ENCODE measurements at places on chromosomes 12 and 14.

GRCh38 chr12:106953352-106954250 lies 2.1 kb upstream of the TMEM263 start:
- DNase-seq, result no peak

DNA sequence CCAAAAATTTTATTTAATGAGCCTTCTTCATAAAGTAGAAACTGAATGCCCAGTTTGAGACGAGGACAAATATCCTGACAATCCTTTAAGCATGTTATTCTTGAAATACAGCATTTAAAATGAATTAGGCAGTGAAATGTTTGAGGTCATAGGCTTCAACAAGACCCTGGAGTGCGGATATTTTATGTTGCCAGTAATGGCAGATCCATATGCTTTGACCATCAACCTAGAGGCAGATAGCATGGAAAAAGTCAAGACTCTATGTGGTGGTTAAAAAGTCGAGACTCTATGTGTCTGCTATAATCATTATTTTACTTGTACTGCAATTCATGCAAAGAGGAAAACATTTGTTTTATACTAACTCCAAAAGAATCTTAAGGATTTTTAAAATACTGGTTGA lies 2.0 kb upstream of the MAP4K5 start:
- DNase-seq, result no peak

DNA sequence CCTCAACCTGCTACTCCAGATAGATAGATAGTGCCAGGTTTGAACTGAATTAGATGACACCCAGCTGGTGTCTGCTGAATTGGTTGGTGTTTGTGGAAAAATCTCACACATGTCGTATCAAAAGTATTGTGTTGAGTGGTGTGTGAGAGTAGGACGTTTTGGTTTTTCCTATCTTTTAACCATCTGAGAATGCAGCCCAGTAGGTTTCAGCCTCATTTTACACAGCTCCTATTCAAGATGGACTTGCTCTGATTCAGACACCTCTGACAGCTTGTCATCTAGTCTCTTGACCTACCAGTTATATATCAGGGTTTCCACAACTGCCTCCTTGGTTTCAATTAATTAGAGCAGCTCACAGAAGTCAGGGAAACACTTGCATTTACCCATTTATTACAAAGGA lies 254.4 kb downstream of the KTN1 start:
- no peak for DNase-seq

DNA sequence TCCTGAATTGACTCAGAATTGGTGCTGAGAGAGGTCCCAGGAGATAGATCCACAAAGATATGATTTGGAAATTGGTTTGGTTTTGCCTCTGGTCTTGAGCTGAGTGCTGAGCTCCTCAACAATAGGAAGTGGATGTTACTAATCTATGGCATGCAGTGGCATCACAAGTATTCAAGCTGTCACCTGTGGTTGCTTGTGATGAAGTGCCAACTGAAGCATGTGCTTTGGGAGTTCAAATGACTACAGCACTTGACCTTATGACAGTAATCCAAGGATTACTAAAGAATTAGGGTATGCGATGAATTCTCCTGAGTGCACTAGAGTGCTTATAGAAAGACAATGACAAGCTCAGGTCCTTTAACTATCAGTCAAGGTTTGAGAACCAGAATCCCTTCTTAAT lies 406.2 kb downstream of the NOVA1 start:
- DNase-seq, result no peak

DNA sequence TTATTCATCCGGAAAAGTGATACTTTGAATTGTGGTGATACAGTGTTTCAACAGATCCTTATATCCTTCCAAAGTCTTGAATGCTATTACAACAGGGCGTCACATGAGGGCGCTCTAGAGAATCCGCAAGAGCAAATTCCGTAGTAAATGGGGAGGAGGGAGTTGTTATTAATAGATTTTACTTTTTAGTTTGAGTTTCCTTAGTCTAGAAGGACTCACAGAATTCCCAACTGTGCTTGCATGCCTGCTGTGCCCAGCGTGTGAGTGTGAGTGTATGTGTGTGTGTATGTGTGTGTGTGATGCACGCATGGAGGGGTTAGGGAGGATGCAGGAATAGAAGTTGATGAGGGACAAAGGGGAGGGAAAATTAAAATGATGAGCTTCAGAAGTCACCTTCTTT lies 375.3 kb downstream of the C12orf75 start:
- DNase-seq, result no peak

GRCh38 chr12:97813301-97813700 lies 350.7 kb downstream of the RMST start:
- DNase-seq, result no peak

GRCh38 chr12:45431126-45431525 lies 215.2 kb downstream of the ANO6 start:
- no peak for DNase-seq

DNA sequence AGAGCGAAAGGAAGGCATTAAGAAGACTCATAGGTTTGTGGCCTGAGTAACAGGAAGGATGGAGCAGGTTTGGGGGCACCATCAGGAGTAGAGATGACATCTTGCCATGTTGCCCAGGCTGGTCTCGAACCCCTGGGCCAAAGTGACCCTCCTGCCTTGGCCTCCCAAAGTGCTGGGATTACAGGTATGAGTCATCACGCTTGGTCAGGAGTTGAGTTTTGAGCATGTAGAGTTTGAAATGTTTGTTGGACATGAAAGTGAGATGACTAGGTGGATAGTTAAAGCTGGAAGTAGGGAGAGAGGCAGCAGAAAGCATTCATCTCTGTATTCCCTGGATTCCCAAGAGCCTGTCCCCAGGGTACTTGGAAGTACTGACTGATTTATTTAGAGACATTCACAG lies 112.6 kb downstream of the ERC1 start:
- no peak for DNase-seq
